Fibroblast of mammary gland (primary cell): ENCODE measurements at places on chromosomes 2 and 18.

- DNase-seq = peak; percentile 54
Measured at GRCh38 chr2:66443186-66443978, 8.5 kb downstream of the MEIS1 start.

DNA sequence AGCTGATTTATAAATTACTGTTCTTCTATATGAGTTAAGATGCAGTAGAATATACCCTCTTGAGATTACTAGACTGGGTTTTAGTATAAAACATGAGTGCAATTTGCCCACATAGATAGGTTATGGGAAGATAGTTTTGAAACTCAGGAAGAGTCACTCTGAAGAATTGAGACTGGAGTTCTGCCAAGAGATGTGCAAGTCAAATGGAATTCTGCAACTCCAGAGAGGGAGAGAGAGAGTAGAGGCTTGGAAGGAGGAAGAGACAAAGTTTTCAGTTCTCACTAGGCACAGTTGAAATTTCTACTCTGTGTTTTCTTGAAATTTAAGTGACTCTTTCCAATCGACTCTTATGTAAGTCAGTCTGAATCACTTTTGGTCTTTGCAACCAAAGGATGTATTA, 878.8 kb downstream of the TSN start:
- DNase-seq = peak; percentile 95

DNA sequence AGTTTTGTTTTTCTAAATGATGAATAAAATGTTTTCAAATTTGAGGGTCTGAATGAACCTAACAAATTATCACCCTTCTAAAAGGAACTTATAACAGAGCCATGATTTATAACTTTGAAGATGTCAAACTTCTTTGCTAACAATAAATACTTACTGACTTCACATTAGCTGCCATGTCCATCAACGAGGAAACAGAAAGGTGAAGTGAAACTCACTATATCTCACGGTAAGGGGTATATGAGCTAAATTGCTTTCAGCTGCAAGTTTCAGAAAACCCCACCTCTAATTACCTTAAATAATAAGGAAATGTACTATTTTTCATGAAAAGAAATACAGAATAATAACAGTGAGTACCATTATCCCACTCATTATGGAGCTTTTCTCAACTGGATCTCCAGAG, 350.8 kb upstream of the NT5C1B start:
- DNase-seq = no peak

- DNase-seq = peak; percentile 57
Measured at GRCh38 chr2:120675460-120676130, 60.1 kb upstream of the GLI2 start.

DNA sequence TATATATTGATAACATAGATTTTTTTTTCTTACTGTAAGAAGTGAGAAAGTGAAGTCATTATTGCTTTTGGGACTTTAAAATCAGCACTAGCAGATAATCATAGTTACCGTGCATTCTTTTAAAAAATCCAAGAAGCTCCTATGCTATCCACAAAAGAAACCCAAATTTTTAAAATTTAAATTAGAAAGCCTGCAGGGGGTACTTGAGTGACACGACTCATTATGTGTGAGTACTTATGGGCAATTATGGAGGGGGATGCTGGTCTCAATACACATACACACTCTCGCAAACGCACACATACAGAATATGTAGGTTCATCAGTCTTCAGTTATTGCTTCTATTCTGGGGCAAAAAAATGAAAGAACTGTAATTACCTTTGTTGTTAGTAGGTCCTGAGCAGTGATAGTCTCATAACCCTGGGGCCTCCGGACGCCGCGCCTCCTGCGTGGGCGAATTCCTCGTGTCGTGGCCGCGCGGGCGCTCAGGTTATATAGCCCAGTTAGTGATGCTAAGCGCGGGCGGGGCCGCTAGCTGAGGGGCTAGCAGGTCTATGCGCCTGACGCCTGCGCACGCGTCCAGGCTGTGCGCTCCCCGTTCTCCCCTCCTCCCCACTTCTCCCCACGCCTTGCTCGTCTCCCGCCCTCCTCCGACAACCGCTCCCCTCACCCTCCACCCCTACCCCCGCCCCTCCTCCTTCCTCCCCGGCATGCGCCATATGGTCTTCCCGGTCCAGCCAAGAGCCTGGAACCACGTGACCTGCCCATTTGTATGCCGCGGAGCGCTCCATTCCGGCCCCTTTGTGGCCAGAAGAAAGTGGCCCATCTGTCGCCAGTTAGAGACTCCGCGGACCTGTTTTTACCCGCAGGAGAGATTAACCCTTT, at the start of gene NEUROD1:
Gene NEUROD1, minus strand, starts transcription at position 463 of the 882 bp plus-strand sequence. CDS start 1,657 bp downstream, outside the sequence.
- no peak for DNase-seq

- no peak for DNase-seq
Measured at GRCh38 chr18:13441736-13442135, 223.2 kb downstream of the LDLRAD4 start.

DNA sequence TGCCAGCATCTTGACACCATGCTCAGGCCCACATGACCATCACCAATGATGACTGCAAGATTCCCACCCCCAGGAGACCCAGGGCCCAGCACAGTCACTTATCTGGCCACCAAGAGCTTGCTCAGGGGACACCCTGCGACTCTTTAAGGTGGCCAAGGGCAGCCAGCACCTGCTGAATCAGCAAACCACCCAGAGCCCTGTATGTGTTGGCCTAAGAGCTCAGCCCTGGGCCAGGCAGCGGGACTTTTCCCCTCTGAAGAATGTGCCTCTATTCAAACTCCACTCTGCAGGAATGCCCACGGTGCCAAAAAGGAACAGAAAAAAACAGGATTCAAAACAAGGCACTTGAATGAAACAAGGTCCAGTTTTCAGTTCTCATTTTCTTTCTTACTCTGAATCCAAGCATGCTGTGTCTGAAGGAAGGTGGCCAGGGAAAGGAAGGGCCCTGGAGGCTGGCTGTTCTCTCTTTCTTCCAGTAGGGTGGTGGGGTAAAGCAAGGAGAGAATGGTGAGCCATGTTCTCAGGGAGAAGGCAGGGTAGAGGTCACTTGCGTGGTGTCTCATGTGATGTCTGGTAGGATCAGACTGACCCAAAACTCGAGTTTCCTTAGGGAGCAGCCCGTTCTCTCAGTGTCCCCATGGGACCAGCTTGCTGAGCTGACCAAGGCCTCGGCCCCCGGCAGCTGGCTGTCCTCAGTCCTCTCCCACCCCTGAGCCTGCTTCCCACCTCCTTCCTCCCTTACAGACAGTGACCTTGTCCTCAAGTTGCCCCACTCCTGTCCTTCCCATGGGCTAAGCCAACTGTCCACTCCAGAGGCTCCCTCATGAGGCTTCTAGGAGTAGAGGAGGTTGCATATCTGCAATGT, 150.0 kb downstream of the RNF152 start:
- peak; percentile 26 for DNase-seq

DNA sequence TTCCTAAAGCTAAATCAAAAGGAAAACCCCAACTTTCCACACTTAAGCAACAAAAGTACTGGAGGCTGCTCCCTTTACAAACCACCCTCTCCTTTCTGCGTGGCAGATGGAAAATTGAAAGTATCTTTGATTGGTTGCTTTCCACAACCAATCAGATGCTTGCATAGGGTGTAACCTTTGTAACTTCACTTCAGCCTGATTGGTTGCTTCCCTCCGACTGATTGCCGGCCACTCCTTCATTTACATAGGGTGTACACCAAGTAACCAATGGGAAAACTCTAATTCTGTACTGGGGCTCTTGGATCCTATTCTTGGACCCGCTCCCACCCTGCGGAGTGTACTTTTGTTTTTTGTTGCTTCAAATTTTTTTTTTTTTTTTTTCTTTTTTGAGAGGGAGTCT, 297.7 kb downstream of the NCKAP5 start:
- DNase-seq = no peak

- no peak for DNase-seq
Measured at GRCh38 chr18:31046916-31047315, 4.4 kb upstream of the DSC3 start.

DNA sequence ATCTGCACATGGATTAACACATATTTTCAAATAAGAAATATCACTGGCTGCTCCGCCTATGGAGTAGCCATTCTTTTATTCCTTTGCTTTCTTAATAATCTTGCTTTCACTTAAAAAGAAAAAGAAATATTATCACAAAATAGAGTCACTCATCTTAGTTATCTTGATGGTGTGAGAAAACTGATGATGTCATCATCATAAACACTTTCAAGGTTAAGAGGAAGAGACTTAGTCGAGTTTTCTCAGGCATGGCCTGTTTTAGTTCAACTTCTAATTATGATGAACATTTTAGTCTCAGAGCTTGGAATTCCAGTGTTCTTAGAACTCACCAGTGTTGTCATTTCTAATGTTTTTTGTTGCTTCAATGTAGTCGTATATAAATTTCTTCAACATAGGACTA, 506.1 kb downstream of the PTPRM start:
- no peak for DNase-seq

- DNase-seq = no peak
Measured at GRCh38 chr18:31774477-31774785, 13.8 kb upstream of the SLC25A52 start.

DNA sequence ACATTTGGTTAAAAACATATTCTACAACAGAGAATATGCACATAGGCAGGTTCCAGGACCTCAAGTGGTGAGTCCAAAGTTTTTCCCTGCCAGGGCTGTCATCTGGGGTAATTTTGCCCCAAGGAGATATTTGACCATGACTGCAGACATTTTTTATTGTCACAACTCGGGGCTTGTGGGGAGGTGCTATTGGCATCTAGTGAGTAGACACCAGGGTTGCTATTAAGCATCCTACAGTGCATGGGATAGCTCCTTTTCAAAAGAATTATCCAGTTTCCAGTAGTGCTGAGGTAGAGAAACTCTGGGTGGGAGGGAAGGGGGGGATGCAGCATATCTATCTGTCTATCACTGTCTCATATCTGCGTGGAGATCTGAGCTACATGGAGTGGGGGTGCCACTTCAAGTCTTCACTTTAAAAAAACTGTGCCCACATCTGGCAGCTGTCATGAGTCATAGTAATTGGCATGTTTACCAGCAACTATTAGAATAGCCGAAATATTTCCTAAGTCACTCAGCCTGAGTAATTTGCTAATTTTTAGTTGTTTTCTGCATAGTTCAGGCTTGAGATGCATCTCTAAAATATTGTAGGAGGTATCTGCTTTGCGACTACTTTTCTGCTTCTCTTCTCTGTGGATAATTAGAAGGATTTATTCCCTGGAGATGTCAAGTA, 254.0 kb upstream of the RBMS1 start:
- DNase-seq = peak; percentile 88

DNA sequence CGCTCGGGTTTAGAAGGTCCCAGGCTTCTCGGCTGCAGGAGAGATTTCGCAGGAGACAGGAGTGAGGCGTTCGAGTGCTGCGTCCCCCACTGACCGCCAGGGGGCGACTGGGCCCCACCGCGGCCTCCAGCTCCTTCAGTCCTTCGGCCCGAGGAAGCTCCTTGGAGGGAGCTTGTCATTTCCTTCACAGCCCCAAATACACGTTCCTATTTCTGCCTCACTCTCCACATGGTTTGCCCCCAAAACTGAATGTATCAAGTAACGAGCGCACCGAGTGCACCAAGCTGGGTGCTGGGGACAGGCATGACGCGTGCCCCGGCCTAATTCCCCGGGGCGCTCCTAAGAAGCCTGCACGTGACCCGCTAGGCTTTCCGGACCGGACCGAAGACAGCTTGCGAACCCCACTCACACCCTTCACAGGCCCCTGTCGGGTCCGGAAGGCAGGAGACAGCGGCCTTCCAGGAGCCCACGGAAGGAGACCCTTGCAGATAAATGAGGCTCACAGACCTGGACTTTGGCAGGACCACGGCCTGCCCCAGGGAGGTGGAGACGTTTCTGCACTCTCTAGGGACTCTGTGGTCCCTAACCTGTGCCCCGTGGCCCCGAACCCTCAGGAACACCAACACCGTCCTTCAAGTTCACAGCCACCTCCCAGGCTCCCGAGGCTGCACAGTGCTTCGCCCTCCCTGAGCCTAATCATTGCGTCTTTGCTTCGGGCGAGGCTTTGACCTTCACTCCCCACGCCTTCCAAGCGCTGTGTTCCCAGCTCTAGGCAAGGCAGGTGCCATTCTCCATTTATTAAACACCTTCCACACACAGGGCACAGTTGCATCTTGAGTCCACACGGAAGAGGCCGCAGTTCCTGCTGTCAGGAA, 13.0 kb upstream of the FAHD2A start:
- DNase-seq = peak; percentile 68

DNA sequence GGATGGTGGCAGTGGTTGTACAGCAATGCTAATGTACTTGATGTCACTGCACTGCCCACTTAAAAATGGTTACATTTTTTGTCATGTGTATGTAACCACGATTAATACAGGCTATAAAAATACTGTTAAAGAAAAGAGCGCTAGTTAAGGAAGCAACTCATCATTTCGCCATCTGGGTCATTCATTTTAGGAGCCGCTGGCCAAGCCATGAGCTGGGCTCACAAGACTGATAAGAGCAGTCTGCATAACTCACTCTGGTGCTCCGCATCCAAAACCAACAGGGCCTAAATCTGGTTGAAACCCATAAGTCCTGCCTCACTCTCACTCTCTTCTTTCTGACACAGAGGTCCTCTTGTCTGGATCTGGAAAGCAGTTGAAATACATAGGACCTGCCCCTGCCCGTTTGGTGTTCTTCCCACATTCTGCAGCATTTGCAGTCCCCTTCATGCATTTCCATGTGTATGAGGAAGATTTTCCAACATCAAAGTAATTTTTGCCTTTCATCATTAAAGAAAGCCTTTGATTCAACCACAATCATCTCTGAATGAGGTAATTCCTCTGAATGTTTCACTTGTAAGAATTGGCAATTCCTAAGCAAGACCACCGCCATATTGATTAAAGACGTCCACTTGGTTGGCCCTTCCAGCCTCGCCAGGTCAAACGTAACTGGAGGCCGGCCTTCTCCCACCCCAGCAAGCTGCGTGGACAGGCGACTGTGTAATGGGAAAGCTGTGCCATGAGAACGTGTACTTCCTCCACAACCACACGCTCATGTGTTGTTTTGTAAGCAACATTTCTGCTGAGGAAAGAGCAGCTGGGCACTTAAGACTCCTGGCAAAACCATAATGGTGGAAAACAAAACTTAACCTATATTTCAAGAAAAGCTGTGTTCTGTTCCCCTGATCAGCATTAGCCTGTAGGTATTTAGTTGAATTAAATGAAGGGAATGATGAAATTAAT, 112.2 kb downstream of the VAPA start:
- no peak for DNase-seq

DNA sequence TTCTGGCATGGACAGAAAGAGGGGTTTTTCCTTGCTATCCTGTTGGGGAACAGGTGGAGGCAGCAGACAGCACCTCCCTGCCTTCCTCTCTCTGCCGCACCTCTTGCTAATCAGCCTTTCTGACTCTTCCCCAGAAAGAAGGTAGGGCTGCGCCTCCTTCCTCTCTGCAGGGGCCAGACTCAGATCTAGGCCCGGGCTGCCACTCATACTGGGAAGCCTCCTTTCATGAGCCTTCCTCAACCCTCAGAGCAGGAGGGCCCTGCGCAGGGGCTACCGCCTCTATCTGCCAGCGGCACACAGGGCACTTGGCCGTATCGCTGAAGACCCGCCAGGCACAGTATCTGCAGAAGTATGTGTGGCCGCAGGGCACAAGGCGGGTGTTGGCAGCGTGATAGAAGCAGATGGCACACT, 7.1 kb downstream of the NEURL3 start:
- no peak for DNase-seq
